Fibroblast of skin of right quadriceps (primary cell): ENCODE measurements at places on chromosomes 6 and 20.

GRCh38 chr6:137176729-137177128, 3.3 kb upstream of the IL22RA2 start:
- DNase-seq = no peak

DNA sequence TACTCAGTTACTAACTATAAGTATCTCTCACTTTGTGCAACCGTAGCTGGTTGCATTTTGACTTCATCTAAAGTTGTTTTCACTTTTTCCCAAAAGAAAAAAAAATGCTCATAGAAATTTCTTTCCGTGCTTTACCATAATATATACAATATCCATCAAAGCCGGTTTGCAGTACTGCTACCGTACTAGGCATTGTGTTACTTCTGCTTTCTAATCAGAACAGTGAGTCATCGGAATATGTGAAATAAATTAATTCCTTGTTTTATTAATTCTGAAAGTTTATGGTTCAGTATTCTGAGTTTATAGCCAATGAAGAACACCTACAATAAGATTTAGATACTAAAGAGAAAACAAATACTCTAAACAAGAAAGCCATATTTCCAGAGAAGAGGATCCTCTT, 72.5 kb downstream of the TNFRSF21 start:
- no peak for DNase-seq

GRCh38 chr20:36390719-36391415, 84.7 kb downstream of the DLGAP4 start:
- DNase-seq = no peak

DNA sequence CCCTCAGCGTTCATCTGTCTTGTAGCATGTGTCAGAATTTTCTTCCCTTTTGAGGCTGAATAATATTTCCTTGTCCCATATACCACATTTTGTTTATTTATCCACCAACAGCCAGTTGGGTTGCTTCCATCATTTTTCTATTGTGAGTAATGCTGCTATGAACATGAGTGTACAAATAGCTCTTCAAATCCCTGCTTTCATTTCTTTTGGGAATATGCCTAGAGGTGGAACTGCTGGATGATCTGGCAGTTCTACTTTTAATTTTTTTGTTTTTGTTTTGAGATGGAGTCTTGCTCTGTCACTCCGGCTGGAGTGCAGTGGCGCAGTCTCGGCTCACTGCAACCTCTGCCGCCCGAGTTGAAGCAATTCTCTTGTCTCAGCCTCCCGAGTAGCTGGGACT, 64.7 kb downstream of the SASH1 start:
- DNase-seq = peak; percentile 98

- DNase-seq = no peak
Observed at GRCh38 chr20:47309806-47310426, 46.6 kb downstream of the ZMYND8 start.

DNA sequence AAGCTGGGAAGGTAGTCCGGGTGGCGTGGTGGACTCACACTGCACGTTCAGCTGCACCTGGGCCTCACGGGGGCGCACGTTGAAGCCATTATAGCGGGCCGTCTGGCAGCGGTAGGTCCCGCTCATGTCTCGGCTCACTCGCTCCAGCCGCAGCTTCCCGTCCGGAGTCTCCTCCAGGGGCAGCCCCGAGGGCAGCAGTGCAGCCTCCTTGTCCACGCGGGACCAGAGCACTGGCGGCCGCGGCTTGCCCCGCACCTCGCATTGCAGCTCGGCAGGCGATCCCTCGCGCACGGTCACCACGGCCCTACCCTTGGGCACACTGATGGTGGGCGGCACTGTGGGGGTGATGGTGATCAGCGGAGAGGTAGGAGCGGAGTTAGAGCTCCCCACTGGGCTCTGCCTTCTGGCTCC, 47.6 kb downstream of the MDGA1 start:
- DNase-seq = no peak

DNA sequence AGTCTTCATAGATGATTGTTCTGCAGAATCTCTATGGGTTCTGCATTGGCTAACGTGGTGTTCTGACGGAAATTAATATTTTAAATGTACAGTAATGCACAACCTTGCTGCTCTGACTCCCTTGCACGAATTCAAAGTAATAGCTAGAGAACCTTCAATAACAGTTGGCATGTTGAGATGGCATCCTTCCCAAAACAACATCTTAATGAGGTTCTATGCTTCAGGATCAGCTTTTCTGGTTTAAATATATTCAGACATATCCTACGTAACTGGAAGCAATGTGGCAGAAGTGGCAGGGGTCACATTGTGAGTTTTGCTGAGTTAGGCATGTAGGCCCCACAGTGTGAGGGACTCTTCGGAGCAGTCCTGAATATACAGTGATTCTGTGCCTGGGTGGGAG, 25.7 kb downstream of the DSE start:
- DNase-seq = no peak

DNA sequence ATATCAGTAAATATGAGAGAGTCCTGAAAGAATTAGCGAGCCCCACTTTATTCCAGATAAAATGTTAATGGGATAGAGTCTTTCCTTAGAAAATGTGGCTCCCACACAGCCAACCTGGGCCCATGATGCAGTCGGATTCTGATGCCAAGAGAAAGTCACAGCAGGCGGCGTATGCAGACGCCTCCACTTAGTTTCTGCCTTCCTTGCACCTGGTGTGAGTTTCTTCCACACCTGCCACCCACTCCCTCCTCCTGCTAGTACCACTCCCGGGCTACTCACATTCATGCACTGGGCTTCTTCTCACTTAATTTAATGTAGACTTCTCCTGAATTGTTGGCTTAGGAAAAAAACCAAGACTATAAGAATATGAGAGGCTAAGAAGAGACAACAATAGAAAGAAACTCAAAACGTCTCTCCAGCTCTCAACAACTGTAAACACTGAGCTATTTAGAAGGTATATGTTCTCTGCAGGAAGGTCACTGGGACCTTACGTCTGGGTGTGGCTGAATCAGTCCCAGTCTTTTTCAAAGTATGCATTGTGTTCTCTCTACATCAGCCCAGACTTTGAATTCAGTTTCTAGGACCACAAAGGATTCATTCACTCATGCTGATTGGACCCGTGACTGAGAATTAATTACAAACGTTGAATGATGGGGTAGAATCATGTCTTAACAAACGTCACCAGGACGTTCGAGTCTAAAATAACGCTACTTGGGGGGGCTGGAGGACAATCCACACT, 70.4 kb downstream of the GCNT2 start:
- no peak for DNase-seq

DNA sequence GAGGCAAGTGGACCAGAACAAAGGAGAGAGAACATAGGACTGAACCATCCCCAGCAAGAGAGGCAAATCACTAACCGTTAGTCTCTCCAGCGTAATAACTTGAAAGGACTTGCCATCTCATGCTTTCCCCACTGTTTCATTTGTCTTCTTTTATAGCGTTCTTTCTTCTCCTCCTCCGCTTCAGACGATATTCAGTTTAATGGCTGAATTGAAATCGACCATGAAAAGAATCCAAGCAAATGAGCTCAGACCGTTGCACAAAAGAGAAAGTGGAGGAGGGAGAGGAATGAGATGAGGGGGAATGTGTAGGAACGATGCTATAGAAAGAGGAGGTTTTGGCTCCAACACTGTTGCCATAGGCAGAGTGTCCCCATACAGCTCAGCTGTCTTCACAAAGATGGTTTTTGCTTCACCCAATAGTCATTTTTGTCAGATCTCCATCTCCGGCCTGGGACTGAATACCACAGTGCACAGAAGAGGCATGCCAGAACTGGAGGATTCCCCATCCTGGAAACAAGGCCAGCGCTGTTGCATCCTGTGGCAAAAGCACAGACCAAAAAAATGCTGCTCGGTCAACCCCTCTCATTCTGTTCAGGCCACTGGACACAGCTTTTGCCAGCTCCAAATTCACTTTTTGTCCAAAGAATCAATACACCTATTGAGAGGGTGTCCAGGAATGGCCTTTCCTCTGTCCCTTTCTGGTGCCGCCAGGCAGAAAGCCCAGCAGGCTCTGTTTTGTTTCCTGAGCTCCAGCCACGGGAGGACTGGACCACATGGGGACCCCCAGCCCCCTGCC, 176.1 kb downstream of the ID4 start:
- no peak for DNase-seq

GRCh38 chr6:31979238-31979898, 2.5 kb upstream of the C4A start:
- no peak for DNase-seq

DNA sequence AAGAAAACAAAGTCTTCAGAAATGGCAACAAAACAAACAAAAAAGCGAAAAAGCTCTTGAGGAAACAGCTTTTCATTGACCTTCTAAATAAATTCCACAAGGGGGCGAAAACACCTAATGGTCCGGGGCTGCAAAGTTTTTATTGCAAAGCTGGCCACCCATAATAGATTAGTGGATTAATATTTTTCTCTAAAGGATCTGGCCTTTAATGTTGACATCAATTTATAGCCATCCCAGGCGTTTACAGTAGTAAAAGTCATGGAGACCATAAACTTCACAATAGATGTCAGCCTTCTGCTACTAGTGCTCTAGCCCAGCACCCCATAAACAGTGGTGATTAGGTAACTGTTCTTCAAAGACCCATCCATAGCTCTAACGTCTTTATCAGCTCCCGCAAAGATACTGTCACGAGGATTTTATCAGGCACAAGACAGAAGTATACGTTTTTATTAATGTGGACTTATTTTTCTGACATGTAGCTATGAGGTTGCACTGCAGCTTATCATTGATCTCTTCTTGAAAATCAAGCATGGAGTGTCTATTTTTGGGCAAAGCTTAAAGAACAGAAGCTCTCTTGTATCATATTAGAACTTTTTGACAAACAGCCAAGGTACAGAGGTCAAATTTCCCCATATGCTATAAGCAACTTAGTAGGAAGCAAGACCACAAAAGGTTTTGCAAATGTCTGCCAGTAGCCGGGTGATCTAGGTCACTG, 4.7 kb downstream of the CITED2 start:
- peak; percentile 86 for DNase-seq

DNA sequence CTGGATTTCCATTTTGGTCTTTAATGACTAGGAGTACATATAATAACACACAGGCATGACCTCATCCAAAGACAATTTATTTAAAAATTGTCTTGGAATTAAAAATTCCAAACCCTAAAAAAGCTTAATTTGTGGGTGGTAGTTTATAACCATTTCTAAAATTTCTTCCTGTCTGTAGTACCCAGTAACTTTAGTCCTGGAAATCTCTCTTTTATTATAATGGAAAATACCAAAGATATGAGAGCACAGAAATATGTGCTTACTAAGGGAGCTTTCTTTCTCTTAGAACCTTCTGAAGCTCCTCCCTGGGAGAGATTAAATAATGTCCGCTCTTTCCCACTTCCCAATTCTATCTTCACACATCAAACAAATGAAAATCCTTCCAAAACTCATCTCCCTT, 70.5 kb upstream of the PRL start:
- DNase-seq = peak; percentile 64

DNA sequence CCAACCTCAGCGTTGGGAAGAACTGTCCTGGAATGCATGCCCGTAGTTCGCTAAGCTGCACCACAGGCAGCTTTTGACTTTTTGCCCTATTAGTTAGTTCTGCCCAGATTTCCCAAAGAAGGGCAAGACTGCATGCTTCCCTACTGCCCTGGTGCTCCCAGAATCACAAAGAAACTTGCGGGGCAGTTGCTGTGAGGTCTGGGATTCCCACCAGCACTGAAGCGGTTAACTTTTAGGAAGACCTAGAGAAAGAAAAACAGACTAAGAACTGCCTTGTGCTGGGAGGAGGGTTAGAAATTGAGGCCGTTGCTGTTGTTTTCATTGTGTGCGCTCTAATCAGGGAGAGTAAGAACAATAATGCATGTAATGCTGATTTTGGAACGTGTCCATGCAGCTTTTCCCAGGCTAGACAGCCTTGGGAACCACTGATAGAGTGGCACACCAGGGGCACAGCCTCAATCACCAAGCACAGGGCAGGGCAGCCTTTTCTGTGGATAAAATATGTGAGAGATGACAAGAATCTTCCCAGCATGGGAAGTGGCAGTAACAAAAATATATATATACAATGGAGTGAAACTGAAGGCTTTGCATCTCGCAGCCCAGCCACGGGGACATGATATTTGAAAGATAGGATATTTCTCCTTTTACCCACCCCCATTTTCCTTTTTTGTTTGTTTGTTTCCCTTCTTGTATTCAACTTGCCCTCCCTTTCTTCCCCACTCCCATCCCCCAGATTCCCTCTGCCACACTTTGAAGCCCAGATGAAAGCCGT, 137.7 kb upstream of the HEY2 start:
- DNase-seq = peak; percentile 3

DNA sequence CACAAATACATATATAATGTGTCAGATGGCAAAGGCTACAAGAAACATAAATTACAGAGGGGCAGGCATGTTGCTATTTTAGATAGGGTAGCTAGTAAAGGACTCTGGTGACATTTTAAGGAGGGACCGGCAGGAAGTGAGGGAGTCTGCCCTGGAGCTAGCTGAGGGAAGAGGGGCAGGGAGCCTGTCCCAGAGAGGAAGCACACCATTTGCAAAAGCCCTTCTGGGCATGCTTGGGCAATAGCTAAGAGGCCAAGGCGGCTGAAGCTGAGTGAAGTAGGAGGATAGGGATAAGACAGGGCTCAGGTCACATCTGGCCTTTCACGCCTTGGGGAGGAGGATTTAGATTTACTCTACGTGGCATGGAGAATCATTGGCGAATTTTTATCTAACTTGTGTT, 96.2 kb downstream of the RTN4IP1 start:
- DNase-seq = no peak

DNA sequence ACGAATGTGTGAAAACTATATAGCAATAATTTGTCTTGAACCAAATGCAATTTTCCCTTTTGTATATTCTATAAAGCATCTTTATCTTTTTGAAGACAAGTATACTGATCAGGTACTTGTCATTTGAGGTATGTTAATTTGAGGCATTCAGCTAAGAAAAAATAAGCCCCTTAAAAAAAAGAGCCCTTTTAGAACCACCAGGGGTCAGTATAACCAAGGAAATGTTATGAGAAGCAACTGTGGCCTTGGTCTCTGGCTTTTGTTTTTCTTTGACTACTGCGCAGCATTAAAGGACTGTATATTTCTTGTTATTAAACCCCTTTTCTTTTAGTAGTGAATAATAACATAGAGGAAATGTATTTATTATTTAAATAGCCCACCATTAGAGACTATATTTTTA, 43.1 kb downstream of the CD109 start:
- DNase-seq = peak; percentile 73

- no peak for DNase-seq
Observed at GRCh38 chr6:55574556-55574955, 4.4 kb downstream of the HMGCLL1 start.

DNA sequence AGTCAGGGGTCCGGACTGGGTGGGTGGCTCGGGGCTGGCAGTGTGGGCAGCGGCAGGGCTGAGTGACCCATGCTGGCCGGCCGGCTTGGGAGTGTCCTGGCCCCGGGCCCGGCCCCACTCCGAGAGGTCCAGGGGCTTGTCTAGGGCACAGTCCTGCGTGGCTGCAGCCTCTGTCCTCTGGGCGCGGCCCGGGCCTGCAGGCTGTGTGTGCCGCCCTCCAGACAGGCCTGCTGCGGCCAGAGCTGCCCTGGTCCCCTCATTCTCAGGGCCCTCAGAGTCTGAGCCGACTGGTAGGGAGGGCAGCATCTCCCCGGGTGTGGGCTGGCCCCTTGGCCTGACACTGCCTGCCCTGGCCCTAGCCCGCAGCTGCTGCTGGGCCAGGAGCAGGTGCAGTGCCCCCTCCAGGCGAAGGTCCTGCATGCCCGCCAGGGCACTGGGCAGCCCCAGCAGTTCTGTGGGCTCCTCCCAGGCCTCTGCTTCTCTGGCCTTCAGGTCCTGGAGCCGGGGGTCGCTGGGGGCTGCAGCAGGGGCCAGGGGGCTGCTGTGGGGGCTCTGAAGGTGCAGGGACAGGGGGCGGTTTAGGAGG, 6.9 kb upstream of the CABLES2 start:
- DNase-seq = no peak

GRCh38 chr6:40897390-40898003, 141.5 kb downstream of the UNC5CL start:
- DNase-seq = no peak
